Activated T-helper 1 cell treated with Interleukin-2 at 50 U/mL for 16 hours (primary cell): ENCODE measurements at places on chromosomes 3 and 15.

DNA sequence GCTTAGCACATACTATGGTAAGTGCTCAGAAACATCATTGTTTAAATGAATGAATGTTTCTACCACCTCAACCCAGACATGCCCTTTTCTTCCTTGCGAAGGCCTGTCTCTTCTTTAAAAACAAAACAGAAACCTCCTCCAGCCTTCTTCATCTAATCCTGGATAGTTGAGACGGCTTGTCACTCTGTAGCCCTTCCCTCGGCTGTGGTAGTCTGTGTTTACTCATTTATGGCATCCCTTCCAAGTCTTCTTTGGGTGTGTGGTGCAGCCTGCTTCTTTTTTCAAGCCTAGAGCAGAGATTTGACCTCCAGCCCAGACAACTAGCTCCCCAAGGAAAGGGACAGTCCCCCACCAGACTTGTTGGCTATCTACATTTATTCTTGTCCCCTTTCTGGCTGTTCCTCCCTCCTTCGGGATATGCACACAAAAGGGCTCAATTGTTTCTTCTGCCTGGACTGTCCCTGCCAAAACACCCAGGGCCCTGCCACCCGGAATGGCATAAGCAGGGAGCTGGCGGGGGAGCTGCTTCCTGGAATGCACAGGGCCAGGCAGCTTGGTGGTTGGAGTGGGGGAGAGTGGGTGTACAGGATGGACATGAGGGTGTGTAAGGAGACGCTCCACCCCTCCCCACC, 67.8 kb downstream of the ITGA11 start:
- DNase-seq, result no peak

GRCh38 chr3:186220911-186221645, 112.2 kb upstream of the ETV5 start:
- no peak for DNase-seq

DNA sequence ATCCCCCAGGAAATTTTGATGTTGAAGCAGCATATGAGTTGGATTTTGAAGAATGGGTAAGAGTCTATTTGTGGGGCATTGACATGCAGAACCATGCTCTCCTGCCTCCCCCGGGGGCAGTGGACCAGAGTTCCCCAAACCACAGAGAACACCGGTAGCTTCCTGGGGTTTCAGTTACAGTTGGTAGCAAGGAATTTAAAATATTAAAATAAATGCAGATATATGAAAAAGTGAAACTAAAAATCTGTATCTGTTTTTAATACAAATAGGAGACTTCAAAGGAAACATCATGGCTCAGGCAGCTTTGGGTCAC, 37.4 kb downstream of the SLC9A9 start:
- no peak for DNase-seq

DNA sequence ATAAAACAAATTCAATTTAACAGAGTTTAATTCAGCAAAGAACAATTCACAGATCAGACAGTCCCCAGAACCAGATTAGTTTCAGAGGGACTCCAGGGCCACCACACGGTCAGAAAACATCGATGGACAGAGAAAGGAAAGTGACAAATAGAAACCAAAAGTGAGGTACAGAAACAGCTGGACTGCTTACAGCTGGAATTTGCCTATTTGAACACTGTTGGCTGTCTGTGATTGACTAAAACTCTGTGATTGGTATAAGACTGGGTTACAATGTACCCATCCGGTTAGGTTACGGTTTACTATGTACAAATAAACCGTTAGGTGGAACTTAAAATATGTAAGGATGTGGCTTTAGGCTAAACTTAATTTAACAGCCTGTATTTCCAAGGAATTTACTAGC, 30.3 kb downstream of the MOBP start:
- DNase-seq, result no peak

DNA sequence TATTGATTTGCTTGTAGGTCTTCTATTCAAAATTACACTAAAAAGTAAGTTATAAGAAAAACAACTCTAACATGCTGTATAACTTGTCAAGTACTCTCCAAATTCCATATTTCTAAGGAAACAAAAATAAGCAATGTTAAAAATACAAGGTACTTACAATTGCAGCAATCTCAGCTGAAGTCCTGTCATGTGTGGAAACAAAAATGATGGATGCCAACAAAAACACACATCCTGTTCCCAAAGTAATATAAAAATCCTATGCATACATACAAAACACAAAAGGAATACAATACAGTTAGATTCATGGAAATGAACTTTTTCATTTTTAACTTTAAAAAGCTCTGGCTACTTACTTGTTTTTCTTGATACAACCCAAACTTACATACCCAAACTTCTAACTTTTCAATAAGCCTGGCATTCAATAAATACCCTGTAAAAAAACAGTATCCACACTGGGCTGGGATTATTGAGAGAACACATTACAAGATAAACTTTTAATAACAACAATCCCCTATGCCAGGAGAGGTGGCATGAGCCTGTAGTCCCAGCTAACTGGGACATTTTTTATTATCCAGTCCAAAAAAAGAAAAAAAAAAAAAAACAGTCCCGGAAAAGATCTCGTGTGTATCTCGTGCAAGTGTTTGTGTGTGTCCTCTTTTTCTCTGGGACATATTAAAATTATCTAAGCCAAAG, 14.7 kb downstream of the CMTM6 start:
- no peak for DNase-seq
